ENCODE measurements at places on chromosomes 6 and 20. TPM values are rescaled to one million over a fixed set of nuclear protein-coding genes. Genes with fewer than 3 reads are reported as not detected.

DNA sequence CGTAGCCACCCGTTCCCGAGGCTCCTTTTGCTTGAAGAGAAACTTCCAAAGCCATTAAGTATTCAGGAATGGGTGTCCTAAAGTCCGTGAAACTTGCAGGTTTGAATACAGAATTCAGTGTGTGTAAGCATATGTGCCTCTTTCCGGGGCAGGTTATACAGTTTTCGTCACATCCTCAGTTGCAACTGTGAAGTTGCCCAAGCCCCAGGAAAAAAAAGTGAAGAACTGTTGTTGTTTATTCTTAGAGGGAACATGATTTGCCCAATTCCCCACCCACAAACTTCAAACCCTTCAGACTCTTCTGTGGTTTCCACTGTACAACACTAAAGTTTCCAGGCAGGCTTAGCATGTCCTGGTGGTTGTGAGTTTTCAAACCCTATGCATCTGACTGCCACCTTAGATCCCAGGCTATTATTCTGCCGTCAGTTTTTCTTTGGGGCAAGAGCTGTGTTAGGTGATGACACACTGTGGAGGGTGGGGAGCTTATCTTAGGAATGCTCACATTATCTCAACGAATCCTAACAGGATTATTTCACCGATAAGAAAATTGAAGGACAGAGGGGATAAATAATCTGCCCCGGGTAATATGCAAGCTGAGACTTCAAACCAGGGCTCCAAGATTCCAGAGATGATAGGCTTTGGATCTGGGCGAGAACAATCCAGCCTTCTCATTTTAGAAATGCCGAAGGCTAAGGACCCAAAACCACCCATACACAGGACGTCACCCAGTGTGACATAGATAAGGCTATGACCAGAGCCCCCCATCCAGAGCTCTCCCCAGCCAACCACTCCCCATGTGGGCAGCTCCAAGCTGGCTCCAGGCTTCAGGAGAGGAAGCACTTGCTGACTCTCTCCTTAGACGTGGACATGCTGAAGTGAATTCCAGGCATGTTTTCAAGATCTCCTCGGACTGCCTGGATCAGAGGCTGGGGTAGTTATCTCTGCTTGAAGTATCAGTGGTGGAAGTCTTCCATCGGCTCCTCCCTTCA, 81.7 kb upstream of the AFDN start:
- DNase-seq, result no peak

GRCh38 chr6:30154709-30155519, 6.1 kb downstream of the TRIM10 start:
- DNase-seq, result no peak

The BPIFB1 gene
- not detected for total RNA-seq

DNA sequence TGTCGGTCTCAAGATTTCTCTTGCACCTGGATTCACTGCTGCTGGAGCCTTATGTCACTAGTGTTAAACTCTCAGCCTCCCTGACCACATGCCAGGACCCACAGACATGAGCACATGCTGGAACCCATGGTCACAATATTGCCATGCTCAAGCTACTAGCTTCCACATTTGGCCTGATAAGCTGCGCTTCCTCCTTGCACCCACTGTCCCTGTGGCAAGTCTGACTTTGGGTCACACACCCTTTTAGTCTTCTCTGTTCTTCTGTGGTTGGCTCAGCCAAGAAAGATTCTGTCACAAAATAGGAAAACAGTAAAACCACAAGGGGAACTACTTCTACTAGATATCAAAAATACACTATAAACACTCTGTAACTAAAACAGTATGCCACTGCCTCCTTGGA, 68.9 kb upstream of the HDAC2 start:
- no peak for DNase-seq

The TGM2 gene
- not detected for total RNA-seq

DNA sequence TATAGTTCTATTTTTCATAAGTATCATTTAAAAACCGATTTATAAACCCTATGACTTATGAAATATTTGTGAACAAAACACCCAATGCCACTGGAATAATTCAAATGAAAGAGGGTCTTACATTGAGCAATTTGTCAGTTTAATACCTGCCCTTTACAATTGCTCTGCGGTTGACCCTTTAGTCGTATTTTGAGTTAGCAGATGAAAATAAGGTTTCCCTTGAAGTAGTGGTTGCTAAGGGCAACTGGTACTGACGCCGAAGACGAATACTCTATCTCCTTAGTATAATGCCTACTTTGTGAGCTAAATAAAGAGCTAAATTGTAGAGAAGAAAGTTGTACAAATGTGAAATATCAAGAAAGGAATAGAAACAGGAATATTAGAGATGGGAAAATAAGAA, 69.4 kb downstream of the KCNQ5 start:
- no peak for DNase-seq

DNA sequence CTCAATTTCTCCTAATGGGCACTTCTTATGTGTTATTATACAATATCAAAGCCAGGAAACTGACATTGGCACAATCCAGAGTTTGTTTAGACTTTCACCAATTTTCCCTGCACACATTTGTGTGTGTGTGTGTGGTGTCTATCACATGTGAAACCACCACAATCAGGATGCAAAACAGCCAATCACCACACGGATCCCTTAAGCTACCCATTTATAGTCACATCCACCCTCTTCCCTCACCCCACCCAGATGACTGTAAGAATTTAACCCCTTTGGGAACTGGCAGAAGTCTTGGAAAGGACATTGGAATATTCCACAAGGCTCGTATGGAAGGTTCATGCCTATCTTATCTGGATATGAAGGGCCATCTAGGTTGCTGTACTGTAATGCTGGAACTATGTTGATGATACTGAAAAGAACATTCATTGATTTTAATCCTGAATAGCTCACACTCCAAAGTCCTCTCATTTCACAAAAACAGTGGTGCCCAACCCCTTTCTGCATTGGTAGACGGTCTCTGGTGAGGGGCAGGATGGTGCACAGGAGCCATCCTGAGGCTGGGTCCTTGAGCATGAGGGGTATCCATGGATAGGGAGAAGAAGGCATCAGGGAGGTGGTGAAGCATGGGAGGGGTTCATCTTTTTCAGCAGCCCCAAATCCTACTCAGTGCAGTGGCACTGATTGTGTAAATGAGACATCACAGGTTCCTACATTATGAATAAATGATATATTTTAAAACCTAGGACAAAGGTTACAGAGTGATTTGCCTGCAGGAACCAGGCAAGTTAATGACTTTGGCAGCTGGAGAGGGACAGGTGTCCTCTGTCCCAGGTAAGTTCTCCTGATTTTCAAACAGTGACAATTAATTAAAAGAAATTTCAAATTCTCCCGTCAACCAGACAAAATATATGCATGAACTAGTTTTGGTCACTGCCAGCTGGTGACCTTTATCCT, 12.1 kb upstream of the CTCFL start:
- DNase-seq, result no peak

The RSPO4 gene
- 0.25 TPM for total RNA-seq

DNA sequence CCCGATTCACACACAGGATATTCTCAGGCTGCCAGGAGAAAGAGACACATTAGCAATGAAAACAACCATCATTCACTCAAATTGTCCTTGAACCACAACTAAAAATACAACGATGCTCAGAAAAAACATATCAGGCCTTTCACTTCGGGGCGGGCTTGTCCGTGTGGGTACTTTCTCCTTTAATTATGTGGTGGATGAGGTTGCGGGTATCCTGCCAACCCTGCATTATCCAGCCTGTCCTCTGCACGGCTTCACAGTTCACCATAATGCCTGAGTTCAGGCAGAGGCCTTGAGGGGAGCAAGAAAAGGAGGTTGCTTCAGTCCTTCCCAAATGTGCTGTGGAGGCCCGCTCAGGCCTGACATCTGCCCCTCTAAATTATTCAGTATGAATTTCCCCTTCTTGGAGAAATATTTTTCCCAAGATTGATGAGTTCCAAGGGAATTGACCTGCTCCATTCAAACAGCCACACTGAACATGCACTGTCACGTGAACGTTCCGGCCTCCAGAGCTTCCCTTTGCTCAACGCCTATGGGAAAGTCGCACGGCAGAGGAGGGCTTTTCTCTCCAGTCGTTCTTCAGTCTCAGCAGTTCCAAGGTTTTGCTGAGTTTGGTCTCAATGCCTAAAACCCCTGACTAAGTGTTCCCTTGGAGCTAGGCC, 70.3 kb downstream of the MYLK4 start:
- no peak for DNase-seq

The AFDN gene
- 6.8 TPM for total RNA-seq

DNA sequence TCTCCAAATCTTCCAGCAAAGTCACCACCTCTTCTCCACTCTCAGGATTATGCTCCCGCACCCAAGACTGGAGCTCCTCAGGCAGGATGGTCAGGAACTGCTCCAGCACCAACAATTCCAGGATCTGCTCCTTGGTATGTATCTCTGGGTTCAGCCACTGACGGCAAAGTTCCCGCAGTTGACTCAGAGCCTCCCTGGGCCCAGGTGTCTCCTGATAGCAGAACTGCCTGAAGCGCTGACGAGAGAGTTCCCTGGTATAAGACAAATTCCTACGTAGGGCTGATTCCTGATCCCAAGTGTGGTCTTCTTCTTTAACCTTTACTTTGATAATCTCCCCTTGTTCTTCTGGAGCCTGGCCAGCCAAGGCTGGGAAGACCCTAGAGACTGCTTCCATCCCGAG, 60.6 kb downstream of the GPX5 start:
- no peak for DNase-seq

DNA sequence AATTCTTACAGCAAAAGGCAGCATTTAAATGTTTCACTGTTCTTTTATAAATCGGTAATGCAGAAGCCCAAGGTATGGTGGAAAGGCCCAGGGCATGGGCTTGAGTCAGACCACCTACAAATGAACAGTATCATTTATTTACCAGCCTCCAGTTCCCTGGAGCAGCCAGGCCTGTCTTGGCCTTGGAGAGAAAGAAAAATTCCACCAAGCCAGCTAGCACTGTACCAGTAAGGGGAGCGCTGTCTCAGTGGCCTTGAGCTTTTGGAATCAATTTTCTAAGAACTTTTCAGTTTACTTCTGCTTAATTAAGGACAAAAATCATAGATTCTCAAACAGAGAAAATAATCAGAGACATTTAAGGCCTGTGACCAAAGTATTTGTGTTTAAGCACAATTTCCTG, 12.3 kb downstream of the NAPB start:
- DNase-seq, result no peak

DNA sequence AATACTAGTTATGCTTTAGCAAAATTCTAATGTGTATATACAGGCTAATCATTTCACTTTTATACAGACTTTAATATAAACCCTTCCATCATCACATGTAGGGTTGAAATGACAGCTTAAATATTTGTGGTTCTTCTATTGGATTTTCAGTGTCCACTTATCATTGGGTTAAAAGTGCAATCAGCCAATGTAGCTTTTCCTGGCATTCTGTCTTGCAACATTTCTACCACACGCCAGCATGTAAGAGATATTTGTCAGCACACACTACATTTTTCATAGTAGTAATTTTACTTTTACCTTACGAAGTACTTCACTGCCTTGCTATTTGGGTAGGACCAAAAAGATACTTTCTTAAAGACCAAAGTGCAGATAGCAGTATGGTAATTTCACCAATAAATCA, 252.0 kb downstream of the TBX18 start:
- no peak for DNase-seq

DNA sequence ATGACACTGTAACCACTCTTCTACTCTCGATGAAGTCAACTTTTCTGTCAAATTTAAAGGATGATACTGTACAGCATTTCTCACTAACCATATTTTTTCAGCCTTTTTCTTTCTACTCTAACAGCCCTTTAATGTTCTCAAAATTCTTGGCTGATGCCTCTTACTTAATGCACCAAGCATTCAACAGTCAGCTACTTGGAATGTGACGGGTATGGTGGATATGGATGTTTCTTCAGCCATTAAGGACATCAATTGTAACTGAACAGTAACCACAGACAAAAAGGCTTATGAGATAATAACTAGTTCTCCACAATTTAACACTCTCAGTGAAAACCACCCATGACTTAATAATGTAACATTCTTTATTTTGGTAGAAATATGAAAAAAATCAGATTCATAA, 467.2 kb upstream of the ZNF337 start:
- no peak for DNase-seq

GRCh38 chr6:37559501-37559900, 59.8 kb upstream of the CCDC167 start:
- DNase-seq, result no peak

The OPN5 gene
- total RNA-seq, result not detected

DNA sequence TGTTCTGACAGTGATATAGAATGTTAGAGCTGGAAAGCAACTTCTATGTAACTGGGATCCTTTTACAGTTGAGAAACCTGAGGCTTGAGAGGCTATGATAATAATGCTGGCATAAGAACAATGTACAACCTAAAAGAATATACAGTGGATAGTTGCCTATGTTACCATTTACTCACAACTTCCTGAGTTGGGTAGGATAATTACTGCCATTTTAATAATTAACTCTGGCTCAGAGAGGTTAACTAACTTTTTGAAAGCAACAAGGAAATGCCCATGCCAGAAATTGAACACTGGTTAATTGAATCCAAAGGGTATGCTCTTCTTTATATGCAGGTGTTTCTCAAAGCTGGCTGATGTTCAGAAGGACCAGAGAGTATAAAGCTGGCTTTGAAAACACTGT, 530.7 kb upstream of the MAP3K7 start:
- no peak for DNase-seq

GRCh38 chr6:94269256-94269655, 849.9 kb upstream of the EPHA7 start:
- DNase-seq, result no peak

DNA sequence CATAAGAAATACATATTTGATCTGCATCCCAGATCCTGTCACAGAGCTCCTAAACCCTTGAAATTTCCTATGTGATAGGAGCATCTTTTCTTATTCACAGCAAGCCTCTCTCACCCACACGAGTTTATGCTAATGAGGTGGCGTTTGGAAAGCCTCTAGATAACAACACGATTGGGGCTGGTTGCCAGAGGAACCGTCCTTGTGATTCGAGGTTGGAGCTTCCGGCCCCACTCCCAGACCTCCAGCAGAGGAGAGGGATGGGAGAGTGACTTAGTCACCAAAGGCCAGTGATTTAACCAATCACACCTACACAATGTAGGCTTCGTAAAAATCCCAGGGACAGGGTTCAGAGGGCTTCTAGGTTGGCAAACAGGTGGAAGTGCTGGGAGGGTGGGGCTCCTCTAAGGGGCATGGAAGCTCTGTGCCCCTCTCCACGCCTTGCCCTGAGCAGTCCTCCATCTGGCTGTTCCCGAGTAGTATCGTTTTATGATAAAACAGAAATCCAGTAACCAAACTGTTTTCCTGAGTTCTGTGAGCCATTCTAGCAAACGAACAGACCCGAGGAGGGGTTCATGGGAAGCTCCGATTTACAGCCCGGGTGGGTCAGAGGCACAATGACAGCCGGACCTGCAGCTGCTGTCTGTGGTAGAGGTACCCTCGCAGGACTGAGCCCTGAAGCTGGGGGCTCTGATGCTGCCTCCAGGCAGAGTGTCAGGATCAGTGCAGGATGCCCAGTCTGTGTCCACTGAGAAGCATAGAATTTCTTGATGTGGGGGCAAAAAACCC, 238.1 kb upstream of the ARID1B start:
- no peak for DNase-seq

DNA sequence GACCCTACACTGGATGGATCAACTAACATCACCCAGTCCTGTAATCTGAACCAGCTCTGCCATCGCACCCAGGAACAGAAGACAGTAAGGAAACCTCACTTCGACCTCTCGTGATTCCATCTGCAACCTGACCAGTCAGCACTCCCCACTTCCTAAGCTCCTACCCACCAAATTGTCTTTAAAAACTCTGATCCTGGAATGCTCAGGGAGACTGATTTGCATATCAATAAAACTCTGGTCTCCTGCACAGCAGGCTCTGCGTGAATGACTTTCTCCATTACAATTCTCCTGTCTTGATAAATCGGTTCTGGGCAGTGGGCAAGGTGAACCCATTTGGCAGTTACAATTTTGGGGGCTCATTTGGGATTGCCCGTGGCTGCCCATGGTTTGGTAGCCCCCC, 18.3 kb upstream of the AGPAT4 start:
- no peak for DNase-seq

GRCh38 chr6:109441069-109441816, 719 bp downstream of the SMPD2 start:
- no peak for DNase-seq

Measured in CD8-positive, alpha-beta T cell (primary cell).